ENCODE measurements at places on chromosomes 3 and 15.

DNA sequence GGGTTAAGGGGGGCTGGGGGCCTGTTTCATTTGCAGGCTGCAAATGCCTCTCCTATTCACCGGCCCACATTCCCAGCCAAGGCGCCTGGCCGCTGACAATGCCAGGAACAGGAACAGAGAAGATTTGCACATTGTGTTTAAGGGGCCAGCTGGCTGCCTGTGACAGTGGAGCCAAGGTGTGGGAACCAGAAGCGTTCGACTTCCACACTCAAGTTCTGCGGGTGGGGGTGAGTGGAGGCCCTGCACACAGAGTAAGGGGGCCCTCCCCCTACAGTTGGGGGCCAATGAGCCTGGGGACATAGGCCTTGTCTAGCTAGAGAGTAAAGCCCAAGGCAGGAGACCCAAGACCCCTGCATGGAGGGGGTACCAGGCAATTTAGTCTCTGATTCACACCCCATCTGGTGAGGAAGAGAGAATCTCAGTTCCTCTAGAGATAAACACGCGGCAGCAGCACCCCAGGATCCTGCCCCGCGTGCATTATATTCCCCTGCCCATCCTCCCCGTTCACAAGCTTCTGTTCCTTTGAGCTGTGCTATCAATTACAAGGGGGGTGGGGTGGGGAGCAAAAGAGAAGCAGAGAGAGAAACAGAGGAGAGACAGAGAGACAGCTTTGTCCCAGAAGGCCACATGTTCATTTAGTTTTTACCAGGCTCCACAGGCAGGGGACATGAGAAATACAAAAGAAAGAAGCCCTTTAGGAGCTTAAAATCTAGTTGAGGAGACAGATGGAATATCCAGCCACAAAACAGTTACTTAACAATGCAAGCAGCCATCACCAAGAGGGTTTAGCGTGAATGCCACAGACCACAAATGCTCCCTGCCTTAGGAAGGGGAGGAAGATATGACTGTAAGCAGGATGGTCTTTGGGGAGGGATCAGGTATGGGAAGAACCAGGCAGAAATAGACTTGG is 9.2 kb downstream of the IGDCC3 start:
- DNase-seq, result no peak

GRCh38 chr3:172031996-172032395 is 7.4 kb upstream of the FNDC3B start:
- DNase-seq, result no peak

GRCh38 chr15:79965846-79966630 is 5.0 kb downstream of the BCL2A1 start:
- DNase-seq, result no peak

- DNase-seq, result no peak
Measured at GRCh38 chr3:177811112-177811511, 613.8 kb upstream of the TBL1XR1 start.

GRCh38 chr15:42215913-42216829 is 8.1 kb upstream of the VPS39 start:
- DNase-seq, result no peak

GRCh38 chr3:29534006-29534405 is 253.1 kb downstream of the RBMS3 start:
- DNase-seq, result no peak

GRCh38 chr3:137464341-137464740 is 299.8 kb upstream of the SOX14 start:
- no peak for DNase-seq

GRCh38 chr15:94972314-94972713 is 741.0 kb downstream of the MCTP2 start:
- DNase-seq, result no peak

DNA sequence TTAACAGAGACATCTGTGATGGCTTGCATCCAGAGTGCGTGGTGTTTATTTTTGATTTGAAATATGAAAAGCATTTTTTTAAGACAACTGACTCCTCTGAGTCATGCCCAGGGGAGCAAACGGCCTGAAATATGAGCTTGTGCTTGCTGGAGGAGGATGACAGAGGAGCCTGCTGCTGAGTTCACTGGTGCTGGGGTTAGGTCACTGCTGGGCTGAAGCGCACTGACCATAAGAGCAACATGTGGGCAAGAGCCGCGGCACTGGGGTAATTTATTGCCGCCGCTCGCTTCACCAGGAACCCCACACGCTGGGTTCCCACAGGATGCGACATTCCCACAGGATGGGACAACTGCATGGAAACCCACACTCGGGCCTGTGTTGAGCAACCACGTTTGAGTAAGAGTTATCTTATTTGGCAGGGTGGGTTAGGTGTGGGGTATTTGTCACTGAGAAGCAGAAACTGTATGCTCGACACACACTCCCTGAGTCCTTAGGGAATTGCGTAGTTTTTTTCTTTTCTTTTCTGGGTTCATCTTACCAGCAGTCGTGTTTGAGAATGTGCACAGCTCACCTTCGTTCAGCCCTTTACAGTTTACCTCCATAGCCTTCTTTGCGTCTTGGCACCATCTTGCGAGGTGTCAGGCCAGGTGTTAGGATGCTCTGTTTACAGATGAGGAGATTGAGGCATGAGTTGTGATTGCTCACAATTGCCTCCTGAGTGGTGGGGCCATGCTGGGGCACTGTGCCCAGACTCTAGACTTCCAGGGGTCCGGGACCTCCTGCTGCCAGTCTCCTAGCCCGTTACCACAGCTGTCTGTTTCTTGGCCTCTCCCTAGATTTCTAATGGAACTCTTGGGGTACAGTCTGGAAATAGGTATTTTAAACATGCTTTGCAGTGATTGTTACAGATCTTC is 60.4 kb downstream of the SMAD3 start:
- no peak for DNase-seq

- DNase-seq, result no peak
Measured at GRCh38 chr3:73321286-73321999, 260.0 kb downstream of the EBLN2 start.

GRCh38 chr3:52453496-52454249 is at the start of gene TNNC1:
Gene TNNC1 (minus strand): TSS chr3:52454041. CDS start chr3:52454015, 26 bp downstream.
- DNase-seq, result no peak

DNA sequence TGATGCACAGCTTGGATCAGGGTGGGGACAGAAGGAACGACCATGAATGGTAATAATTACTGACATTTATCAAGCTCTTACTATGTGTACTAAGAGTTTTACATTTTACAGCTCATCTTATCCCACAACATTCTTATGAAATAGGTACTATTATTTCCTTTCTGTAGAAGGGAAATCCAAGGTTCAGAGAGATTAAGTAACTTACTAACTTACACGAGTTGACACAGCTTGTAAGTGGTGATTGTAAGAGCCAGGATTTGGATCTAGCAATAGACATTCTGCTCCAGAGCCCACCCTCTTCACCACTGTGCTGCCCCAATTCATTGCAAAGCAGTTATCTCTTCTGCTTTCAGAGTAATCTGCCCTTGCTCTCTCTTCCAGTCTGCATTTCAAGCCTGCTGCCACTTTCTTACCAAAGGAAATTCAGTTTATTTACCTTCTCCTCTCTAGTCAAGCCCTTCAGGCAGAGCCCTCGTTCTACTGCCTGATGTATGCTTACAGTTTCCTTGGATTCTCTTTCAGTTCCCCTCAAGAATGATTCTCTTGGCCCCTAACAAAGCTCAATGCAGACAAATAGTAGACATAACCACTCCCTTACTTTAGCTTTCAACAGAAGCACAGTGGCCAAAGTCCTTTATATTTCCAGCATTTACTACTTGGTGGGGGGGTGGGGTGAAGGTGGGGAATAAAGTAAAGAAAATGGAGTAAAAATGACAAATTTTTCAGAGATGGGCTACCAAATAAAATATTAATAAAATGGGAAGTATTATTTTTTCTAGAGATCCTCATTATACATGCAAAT is 65.8 kb downstream of the ATP8B4 start:
- DNase-seq, result no peak

DNA sequence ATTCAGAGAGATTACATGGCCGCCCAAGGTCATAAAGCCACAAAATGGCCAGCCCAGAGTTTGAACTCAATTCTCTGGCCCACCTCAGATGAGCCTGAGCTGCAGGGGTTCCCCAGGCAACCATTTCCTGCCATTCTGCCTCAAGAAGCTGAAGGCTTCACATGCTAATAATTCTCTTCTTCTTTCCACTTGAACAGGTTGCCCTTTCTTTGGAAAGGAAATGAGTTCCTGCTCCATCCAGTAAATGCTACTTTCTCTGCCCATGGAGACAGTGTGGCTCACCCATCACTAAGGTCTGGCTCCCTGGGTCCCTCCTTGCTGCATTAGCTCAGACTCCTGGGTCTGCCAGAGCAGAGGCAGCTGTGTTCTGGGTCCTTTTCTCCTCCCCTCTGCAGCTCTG is 48.2 kb downstream of the TRIM42 start:
- no peak for DNase-seq

DNA sequence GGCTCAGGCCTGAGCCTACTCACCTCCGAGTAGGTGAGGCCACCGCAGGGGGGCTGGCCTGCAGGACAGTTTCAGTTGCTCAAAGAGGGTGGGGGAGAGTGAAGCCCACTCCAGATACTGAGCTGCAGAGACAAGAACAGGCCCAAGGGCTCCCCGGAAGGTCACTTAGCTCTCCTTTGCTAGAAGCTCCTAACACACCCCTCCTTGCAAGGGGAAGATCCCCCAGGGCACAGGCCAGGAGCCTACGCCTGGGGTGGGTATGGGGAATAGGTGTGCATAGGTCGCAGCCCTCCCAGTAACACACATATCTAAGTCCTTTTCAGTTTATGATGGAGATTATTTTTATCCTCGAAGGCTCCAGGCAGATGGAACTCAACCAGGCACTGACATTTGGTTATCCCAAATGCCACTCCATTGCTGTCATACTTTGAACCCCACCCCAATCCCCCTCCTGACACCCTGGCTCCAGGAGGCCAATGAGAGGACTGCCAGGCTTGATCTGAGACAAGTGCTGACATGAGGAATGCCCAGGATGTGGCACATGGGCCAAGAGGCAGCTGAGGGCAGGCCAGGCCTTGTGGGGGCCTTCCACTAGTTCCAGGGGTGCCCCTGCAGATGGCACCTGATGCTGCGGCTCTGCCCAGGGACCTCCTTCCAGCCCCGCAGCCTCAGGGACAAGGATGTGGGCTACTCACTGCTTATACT is 1.1 kb upstream of the MUSTN1 start:
- no peak for DNase-seq

DNA sequence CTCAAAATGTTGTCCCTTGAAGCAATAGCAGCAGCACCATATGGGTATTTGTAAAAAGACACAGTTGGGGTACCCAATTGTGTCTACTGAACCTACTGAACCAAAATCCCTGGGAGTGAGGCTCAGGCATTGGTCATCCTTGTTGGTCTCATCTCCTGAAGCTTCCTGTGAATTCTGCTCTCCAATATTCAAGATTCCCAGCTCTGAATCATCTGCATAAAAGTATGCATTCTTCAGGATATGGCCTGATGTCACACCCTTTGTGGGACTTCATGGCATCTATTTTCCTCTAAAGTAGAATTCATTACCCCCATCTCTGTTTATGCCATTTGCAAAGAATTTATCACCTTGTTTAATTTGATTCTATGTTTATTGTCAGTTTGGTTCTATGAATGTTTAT is 13.3 kb upstream of the PTX3 start:
- DNase-seq, result no peak

GRCh38 chr3:126316501-126316939 is 40.7 kb downstream of the KLF15 start:
- DNase-seq, result no peak

DNA sequence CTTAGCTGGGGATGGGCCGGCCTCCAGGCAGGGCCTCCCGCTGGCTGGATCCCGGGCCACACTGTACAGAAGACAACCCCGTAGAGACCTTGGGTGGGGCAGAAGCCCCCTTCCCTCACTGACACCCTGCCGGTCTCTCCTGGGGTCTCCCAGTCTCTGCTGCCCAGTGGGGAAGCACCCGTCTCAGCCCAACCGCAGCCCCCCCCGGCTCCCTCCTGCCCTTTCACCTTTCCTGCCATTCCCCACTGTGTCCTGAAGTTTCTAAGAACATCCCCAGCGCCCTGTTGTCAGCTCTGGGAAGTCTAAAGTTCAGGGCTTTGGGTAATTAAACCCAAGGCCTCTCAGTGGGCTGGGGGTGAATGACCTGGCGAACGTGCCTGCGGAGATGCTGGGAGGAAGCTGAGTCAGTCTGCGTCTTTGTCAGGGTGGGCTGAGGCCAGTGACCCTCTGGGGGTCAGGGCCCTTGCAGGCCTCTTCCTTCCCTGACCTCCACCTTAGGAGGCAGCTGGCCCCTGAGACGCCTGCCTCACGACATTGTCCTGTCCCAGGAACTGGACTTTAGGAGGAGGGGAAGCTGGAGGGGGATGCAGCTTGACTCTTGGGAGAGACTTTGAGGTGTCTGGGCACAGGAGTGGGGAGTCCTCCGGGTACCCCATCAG is 1.4 kb upstream of the SLC51A start:
- DNase-seq, result no peak

GRCh38 chr3:173066044-173067004 is 74.7 kb downstream of the SPATA16 start:
- DNase-seq, result no peak

GRCh38 chr15:68259883-68260282 is 17.7 kb upstream of the FEM1B start:
- no peak for DNase-seq

DNA sequence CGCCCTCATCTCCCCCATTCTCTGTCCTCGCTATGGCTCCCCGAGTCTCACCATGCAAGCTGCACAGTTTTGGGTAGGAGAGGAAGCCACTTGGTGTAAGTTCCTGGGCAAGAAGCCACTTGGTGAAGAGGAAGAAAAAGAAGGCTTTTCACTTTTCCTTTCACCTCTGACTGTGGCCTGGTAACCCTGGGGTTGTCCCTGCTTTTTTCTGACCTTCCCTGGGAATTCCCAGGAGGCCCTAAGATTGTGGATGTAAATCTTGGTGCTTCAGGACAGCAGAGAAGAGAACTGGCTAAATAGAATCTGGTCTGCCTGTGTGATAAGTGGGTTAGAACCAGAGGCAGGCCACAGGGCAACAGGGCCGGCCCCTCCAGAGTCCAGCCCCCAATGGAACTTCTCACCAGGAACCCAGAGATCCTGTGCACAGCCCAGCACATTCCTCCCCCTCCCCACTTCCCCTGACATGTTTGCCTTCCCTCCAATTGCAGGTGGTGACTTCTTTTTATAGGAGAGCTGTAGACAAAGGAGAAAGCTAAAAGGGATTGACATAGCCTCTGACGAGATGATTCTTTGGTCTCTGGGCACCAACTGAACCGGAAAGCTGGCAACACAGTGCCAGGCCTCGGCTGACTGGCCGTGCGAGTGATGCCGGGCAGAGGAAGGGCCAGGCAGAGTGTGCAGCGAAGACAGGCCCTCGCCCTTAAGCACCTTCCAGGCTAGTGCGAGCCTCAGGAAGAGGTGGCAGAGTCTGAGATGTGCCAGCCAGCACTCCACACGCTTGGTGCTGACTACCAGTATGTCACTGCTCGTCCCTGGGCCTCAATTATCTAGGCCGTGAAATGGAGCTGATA is 19.4 kb upstream of the SKOR1 start:
- DNase-seq, result no peak

DNA sequence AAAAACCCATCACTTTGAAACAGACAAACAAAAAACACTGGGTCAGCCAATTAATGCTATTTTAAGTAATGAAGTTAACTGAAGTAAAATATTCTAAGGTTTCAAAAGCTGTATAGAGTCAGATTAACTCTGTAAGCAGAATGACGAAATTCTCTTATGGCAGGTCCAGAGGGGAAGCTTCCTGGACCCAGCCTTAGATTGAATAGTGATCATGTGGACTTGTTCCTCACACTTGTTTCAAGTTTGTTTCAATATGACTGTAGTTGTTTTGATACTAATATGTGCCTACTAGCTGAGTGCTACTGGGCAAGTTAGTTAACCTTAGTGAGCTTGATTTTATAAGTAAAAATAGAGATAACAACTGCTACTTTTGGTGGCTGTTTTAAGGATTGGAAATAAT is 32.6 kb downstream of the PLS1 start:
- DNase-seq, result no peak
